ENCODE measurements at places on chromosomes 3 and 15.

DNA sequence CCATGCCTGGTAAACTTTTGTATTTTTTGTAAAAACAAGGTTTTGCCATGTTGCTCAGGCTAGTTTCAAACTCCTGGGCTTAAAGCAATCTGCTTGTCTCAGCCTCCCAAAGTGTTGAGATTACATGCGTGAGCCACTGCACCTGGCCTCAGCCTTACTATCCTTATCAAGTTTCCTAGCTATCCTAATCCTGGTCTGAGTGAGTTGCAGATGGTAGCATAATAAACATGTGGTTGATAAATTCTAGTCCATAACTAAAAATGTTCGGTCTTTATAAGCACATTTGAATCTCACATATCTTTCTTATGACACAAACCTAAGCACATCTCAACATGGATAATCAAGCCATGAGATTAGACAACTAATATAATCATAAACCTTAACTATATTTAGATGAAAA is 18.5 kb downstream of the NPHP3 start:
- no peak for DNase-seq

DNA sequence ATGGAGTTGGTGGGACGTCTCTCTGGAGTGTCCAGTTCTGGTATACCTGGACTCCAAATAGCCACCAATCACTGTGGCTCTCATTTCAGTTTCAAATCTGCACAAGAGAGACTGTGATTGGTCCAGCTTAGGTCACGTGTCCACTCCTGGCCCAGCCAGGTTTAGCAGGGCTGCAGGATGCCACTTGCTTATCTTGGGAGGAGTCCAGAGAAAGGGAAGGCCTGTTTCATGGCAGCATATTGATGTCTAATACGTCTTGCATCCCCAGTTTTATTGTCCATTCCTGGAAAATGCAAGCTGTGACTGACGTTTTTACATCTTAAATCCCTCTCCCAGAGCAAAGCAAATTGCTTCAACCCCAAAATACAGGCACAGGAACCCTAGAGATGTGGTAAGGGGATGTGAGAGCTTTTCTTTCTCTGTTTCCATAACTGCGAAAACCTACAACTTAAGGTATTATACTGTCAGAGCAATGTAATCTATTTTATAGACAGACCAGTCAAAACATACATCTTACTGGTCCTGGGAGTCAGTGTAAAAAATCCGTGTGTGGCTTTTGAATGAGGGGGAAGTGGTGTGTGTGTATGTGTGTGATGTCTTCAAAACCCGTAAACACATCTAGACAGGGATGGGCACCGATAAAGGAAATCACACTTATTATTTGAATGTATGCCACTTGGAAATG is 274.4 kb downstream of the TLE3 start:
- peak; percentile 48 for DNase-seq

- no peak for DNase-seq
These were observed 7.0 kb upstream of the STRA6 start for GRCh38 chr15:74209560-74209958.

GRCh38 chr15:29233566-29233965 is 36.1 kb downstream of the NSMCE3 start:
- DNase-seq, result no peak

DNA sequence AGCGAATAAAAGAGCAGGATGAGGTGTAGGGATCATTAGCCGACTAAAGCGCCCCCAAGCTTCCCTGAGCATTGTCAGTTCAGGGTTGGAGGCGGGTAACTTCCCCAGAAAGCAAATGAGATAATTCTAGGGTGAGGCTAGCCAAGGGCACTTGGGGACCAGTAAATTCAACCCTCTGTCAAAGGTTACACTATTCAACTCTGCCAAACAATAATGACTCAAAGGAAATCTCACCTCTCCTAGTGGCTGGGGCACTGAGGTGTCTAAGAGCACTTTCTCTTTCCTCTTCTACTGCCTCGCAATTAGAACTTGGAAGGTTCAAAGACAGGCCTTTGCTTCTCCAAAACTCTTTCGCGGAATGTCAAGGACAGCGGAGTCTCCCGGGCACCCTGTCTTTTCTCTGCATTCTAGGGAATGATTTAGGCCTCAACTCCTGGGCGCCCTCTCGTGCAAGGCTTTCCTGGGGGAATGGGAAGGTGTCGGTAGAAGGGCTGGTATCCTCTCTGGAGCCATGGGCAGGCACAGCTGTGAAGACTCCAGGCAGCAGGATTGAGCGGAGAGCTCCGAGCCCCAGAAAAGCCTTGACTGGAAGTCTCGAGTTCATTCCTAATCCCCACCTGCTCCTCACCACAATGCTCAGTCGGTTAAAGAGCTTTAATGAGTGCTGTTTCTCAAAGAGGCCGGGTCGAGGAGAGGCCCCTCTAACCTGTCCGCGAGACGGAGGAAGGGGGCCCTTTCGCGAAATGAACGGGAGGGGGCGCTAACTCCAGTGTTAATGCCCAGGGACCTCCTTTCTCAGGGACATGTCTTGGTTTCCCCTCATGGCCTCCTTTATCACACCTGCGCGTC is 21.9 kb downstream of the ZIC4 start:
- DNase-seq, result no peak

DNA sequence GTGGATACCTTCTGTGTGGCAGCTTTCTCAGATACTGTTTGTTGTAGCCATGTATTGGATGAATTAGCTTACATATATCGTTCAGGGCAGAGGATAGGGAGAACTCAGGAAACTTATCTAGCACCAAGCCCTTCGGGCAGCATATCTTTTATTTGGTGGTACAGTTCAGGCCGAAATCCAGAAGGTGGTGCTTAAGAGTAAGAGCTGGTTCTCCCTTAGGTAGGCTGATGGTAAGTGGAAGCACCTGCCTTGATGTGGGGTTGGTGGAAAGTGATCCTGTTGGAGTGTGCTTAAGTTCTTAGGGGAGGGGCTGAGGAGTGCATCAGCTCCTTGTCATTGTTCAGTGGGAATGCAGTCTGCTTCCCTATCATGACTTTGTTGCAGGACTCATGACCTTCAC is 187.5 kb downstream of the DOCK3 start:
- no peak for DNase-seq

GRCh38 chr3:185784317-185784716 is 40.5 kb downstream of the IGF2BP2 start:
- DNase-seq, result no peak

DNA sequence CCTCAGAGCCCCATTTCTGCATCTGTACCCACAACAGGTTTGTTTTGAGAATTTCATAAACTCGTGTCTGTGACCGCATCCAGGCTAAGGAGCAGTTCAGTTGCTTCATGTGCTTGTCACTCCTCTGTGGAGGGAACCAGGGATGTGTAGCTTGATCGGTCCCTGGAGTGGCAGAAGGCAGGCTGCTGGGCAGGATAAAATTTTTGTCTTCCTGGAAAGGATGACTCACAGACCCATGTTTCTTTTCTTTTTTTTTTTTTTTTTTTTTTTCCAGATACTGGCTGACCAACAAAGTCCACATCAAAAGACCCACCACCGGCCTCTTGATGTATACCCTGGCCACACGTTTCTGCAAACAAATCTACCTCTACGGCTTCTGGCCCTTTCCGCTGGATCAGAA is 70.1 kb downstream of the ST8SIA2 start:
- no peak for DNase-seq

DNA sequence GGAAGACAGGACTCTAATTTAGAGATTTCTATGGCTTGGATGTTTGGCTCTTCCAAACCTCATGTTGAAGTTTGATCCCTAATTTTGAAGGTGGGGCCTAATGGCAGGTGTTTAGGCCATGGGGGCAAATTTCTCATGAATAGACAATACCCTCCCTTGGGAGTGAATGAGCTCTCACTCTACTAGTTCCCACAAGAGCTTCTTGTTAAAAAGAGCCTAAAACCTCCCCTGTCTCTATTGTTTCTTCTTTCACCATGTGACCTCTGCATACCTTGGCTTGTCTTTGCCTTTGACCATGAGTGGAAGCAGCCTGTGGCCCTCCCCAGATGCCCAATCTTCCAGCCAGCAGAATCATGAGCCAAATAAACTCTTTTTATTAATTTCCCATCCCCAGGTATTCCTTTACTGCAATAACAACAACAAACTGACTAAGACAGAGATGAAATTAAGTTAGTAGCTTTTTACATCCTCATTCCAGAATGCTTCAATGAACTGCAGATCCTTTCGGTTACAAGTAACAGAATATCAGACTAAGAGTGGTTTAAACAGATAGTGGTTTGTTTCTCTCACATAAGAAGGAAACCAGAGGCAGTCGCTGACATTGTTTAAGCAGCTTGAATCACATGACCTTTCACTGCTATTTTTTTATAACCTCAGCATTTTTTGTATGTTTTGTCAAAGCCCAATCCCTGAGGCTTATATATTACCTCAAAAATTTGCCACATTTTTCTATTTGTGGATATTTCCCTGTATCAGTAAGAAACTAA is 1013.3 kb upstream of the SEMA6D start:
- no peak for DNase-seq

DNA sequence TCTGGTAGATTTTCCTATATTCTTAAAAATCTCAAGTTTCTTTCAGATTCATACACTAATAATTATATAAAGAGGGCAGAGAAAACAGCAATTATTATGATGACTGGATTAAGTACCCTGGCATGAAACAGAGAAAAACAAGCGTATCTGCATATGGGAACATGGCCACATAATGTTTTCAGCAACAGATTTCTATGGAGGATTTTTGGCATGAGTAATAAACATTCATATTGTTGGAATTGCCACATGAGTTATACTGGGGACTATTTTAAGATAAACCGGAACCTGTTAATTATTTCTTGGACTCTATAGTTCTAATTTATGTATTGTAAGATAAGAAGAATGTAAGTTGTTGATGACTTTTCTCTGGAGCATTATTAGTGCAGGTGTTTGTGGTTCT is 112.7 kb downstream of the OXSM start:
- no peak for DNase-seq

DNA sequence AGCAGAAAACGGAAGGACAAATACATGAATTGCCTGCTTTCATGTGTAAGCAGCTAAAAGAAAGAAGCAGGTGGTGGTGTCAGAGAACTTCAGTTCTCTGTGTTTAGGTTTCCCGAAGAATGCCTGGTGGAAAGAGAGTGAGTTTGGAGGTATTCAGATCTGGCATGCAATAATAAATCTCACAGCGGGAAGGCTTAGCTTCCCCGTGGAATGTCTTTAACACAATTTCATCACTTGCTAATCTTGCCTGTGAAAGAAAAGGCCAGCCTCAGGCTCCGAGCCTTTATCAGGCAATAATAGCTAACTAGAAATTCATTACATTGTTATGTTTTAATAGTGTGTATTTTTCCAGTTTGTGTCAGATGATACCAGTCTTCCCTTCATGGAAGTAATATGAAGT is 220.3 kb downstream of the PDZRN3 start:
- no peak for DNase-seq

GRCh38 chr3:73608456-73609314 is 16.1 kb downstream of the PDZRN3 start:
- no peak for DNase-seq

- DNase-seq, result peak; percentile 59
These were observed 74.1 kb upstream of the POMGNT2 start for GRCh38 chr3:43180027-43180426.

DNA sequence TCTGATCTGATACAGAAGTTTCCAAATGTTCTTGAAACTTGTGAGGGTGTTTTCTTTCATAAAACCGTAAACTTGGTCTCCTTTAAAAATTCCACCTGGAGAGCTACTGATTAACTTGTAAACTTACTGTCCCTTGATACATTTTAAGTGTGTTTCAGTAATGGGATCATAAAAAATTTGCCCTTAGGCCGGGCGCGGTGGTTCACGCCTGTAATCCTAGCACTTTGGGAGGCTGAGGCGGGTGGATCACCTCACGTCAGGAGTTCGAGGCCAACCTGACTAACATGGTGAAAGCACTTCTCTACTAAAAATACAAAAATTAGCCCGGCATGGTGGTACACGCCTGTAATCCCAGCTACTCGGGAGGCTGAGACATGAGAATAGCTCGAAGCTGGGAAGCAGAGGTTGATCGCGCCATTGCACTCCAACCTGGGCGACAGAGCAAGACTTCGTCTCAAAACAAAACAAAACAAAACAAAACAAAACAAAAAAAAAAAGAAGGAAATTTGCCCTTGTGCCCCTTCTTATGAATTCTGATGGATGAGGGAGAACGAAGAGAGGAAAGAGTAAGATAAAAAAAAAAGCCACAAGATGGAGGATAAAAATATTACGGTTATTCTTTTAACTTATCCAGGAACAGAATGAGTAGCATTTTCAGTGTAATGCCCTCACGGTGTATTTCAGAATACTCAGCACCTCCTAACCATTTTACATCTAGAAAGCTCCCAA is 32.1 kb upstream of the AP4E1 start:
- DNase-seq, result no peak

DNA sequence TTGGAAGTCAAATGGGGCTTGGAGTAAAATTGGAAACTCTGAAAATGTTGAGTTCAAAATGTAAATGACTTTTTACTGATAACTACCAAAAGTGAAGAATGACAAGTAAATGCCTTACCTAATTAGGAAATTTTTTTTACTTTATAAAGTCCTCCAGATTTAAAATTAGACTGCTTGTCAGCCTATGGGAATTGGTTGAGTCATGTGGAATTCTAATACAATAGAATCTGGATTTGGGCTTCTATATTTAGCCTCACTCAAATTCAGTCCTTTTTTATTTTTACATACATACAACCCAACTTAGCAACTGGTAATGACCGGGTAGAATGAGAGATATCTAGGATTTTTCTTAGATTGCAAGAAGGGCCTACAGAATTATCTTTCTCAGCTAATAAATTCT is 158.9 kb upstream of the CADPS start:
- DNase-seq, result no peak

- DNase-seq, result no peak
These were observed 15.6 kb downstream of the CCRL2 start for GRCh38 chr3:46422617-46423016.

GRCh38 chr3:180383332-180384020 is 218.5 kb upstream of the TTC14 start:
- DNase-seq, result no peak

- DNase-seq, result no peak
These were observed 3.6 kb downstream of the VGLL4 start for GRCh38 chr3:11640009-11640673.

DNA sequence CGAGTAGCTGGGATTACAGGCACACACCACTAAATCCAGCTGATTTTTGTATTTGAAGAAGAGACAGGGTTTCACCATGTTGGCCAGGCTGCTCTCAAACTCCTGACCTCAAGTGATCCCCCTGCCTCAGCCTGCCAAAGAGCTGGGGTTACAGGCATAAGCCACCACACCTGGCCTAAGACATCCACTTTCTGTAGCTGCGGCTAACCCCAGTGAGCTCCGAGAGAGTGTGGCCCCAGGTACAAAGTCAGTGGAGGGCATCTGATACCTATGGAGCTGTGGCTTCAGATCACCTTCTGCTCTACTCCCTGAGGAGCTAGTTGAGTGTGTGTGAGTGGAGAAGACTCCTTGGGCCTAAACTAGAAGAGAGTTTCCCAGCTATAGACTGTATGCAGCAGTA is 189.3 kb upstream of the TSC22D2 start:
- DNase-seq, result no peak

- no peak for DNase-seq
These were observed 19.3 kb upstream of the STRIT1 start for GRCh38 chr3:155312781-155313180.

GRCh38 chr3:163450698-163451097 is 1627.6 kb downstream of the SI start:
- DNase-seq, result no peak

All from hepatic stellate cell (primary cell).